ENCODE measurements at places on chromosomes 11 and 22. TPM values are rescaled to one million over a fixed set of nuclear protein-coding genes. Genes with fewer than 3 reads are reported as not detected.

DNA sequence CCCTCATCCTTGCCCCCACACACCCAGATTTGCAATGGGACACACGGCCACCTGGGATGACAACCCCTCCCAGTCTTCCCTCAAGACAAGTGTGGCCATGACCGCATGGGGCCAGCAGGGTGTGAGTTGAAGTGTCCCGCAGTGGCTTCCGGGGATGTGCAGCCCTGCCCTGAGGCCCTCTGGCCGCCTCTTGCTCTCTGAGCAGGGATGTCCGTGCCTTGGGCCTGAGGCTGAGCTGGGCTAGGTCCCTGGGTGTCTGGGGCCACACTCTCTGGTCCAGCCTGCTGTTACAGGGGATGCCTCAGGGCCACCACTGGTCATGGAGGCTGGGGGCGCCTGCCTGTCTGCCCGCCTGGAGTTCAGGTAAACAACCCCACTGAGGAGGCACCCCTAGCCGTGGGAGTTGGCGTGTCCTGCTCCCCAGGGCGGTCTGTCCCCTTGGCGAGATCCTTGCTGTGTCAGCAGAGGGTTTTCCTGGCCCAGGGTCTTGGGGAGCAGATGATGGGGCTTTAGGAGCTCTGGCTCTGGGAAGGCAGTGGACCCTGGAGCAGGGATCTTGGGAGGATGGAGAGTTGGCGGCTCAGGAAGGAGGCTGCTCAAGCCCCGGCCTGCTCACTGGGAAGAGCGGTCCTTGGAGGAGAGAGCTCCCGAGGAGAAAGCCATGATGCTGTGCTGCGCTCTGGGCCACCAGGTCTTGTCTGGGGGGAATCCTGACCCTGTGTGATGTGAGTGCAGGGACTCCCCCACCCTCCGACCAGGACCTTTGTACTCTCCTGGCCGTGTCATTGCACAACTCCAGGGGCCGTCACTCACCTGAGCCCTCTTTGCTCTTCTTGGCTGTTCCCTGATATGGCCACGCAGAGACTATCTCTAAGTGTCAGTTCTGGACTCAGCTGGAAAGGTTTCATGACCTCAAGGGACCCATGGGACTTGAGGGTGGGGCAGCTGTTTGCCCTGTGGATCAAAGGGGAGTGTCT lies 67.9 kb downstream of the KCNQ1 start:
- DNase-seq = no peak

Gene VWCE
- 4.9 TPM for polyA plus RNA-seq

DNA sequence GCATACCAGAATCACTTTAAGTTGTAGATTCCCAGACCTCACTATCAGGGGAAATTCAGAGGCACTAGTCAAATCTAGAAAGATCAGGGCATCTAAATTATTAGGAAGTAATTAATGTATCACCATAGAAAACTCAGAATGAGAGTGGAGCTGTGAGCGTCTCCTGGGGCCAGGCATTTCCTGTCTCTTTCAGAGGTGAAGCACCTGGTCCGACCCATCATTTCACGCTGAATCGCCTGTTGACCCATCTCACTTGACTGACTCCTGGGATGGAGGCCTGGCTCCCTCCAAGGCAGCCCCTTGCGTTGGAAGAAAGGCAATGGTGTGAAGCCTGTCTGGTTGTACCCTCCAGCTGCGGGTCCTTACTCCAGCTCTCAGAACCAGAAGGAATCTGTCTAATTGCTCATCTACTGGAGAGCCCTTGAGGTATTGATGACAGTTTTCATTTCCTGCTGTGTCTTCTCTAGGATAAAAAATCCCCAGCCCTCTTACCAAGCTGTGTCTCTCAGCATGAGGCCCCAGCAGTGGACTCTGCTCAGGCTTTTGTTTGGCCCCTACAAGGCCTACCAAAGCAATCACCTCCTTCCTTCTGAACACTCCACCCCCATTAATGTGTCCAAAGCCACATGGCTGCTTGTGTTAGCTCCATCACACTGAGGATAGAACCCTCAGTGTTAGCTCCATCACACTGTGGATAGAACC lies 93.2 kb upstream of the SYT13 start:
- DNase-seq = no peak

- DNase-seq = no peak
These were observed 89.7 kb downstream of the RRM1 start for GRCh38 chr11:4184163-4184916.

DNA sequence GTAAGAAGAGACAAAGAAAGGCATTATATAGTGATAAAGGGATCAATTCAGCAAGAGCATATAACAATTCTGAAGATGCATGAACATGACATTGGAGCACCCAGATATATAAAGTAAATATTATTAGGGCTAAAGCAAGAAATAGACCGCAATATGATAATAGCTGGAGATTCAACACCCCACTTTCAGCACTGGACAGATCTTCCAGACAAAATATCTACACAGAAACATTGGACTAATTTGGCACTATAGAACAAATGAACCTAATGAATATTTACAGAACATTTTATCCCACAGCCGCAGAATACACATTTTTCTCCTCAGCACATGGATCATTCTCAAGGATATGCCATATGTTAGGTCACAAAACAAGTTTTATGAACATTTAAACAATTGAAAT lies 633.1 kb downstream of the JRKL start:
- no peak for DNase-seq
